ENCODE measurements at places on chromosomes 7 and 10.

- DNase-seq: no peak
Observed at GRCh38 chr10:129096065-129096984, 370.7 kb upstream of the MGMT start.

- DNase-seq: no peak
Observed at GRCh38 chr7:139830782-139831501, 1.9 kb downstream of the TBXAS1 start.

GRCh38 chr7:19491821-19492452, 216.9 kb downstream of the POLR1F start:
- DNase-seq: no peak

GRCh38 chr7:36617408-36617807, 106.9 kb downstream of the AOAH start:
- no peak for DNase-seq

Measured in D721Med (cell line).